ENCODE measurements at places on chromosomes 6 and 20.

DNA sequence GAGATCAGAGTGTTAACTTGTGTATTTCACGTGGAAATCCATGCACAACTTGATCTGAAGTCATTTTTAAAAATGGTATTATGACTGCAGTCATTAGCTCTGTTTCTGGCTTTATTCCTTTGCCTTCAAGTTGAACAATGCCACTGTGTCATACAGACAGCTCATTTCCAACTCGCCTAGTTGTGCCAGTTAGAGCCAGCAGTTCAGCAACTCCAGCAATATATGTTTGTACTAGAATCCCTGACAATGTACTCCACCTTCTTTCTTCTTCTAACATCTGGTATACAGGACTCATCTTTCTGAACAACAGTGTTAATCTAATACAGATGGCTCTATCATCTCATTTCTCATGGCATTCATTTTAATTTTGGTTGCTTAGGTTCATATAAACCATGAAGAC lies 418.3 kb upstream of the POU3F2 start:
- DNase-seq, result no peak

DNA sequence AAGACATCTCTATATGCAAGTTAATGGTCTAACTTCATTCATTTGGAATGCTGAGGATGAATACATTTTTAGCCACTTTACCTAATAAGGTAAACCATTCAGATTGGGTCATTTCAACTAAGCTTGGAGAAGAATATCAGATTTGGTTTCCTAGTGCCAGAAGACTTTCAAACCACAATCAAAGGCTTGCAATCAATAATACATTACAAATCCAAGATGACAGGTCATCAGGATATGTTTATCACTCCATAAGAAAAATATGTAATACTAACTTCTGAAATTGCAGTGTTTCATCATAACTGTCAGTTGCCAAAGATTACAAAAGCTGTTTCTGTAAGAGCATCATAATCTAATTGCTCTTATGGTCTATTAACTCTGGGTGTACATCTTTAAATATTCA lies 654.0 kb downstream of the COL12A1 start:
- DNase-seq, result no peak

- DNase-seq, result no peak
These were observed 152.9 kb downstream of the AKAP7 start for GRCh38 chr6:131288214-131288613.

- no peak for DNase-seq
These were observed 126.4 kb downstream of the LY86 start for GRCh38 chr6:6714953-6715352.

- DNase-seq, result no peak
These were observed 373.5 kb upstream of the BTBD3 start for GRCh38 chr20:11544029-11544678.

- no peak for DNase-seq
These were observed 72.3 kb downstream of the GRM4 start for GRCh38 chr6:34073540-34073939.

DNA sequence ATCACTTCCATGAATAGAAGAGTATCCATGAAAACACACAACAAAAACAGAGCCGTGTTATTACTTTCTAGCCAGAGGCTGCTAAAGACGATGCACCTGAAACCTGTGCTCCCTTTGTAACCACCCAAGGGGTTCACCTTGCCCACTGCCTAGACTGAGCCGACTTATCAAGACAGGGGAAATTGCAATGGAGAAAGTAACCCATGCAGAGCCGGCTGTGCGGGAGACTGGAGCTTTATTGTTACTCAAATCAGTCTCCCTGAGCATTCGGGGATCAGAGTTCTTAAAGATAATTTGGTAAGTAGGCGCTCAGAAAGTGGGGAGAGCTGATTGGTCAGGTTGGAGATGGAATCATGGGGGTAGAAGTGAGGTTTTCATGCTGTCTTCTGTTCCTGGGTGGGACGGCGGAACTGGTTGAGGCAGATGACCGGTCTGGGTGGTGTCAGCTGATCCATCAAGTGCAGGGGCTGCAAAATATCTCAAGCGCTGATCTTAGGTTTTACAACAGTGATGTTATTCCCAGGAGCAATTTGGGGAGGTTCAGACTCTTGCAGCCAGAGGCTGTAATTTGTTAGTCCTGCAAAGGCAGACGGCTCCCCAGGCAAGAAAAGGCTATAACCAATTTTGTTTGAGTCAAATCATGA lies 366.6 kb downstream of the PREX1 start:
- no peak for DNase-seq

DNA sequence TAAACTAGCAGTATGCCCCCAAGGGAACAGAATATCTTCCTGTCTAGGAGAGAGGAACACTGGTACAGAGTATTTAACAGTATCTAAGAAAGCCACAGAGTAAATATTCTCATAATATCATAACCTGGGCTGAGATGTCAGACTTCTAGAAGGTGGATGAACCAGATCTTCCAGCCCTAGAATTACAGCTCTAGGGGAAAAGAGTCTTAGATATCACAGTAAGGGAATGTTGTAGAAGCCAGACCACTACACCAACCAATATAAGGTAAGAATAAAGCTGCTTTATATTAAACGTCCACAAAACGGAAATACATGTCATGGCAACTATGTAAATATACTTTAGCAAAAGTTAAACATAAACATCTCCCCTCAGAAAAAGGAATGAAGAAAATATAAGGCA lies 12.4 kb downstream of the SERINC1 start:
- DNase-seq, result no peak

DNA sequence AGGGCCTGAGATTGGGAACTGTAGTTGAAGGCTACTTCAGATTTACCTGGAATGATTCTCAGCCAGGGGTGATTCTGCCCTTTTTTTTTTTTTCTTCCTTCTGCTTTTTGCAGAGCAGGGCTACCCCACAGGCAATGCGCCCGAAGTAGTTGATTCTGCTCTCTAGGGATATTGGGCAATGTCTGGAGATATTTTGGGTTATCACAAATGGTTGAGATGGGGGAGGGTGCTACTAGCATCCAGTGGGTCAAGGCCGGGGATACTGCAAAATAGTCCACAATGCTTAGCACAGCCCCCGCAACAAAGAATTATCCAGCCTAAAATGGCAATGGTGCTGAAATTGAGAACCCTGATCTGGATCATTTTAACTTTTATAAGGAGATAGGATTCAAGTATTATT lies 71.2 kb upstream of the ZMYND8 start:
- no peak for DNase-seq

DNA sequence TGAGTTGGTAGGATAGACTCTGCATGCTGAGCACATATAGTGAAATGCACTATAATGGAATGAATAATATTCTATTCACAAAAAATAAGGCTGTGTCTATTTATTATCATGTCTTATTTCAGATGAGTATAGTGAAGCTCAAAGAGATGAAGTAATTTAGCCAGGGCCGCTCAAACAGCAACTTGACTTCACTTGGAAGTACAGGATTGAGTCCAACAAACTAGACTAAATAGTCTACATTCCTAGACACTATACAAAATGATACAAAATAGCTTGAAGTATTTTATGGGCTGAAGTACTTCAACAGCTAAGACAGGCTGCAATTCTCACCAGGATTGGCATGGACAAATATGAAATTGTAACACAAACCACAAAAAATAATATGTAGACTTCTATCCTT lies 144.5 kb upstream of the DST start:
- no peak for DNase-seq

DNA sequence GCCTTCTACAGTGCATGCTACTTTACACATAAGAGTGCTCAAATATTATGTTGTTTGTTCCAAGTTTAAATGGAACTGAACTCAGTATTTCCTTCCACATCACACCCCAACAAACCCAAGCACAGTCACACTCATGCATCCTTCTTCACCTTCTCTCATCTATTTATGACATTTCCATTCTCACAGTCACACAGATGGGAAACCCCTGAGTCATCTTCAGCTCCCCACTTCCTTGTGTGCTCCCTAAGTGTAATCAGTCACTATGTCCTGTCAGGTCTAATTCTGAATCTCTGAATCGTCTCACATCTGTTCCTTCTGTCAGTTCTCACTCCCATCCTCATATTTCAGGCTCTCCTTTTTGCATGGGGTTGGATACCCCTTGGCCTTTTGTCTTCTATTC lies 96.0 kb downstream of the RIMS1 start:
- DNase-seq, result no peak

DNA sequence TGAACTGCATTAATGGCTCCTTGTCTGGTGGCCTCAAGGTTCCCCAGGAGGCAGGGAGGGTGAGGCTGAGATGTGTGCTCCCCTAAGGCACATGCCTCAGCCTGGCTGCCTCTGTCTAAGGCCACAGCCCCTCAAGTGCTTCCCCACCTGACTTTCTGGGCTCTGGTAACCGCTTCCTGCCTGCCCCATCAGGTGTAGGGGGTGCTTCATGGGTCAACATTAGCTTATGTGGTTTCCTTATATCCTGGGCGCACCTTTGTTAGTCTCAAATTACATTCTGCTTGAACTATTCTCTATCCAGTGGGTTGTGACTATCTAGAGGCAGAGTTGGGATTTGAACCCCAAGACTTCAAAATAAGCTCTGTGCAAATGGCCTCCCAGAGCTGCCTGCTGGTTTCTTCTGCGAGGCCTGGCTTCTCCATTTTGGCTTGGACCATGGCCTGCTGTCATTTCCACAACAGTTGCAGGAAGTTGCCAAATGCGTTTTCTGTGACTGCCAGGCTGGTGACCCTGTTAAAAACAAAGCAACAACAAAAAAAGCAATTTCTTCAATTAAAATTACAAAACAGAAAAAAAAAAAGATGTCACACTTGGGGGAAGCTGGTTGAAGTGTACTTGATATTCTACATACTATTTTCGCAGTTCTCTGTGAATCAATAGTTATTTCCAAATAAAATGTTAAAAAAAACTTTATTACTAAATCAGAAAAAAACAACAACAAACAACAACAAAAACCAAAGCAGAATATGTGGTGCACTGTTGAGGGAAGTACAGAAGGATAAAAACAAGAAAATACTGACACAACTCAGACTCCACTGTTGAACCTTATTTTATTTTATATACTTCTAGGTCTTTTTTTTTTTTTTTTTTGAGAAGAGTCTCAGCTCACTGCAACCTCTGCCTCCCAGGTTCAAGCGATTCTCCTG lies 20.0 kb upstream of the ZNFX1 start:
- no peak for DNase-seq

GRCh38 chr6:88725111-88725975 lies 238.1 kb downstream of the RNGTT start:
- DNase-seq, result no peak

GRCh38 chr6:136236466-136237293 lies 13.4 kb downstream of the MTFR2 start:
- DNase-seq, result no peak

DNA sequence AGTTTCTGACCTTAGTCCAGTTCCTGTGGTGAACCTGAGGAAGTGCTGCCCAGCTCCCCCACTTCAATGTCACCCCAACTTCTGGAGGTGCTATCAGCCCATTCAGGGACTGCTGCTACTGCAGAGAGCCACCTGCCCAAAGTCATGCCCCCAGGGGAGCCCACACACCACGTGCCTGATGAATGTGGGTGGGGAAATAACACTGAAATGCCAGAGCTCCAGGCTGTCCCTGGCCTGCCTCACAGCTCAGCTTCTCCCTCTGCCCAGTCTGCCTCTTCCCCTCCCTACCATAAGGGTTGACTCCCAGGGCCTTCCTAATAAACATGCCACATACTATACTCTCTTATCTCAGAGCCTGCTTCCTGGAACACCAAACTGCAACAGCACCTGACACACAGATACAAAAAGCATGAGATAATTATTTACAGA lies 276.4 kb upstream of the MOCS1 start:
- no peak for DNase-seq

GRCh38 chr6:134640975-134641429 lies 308.9 kb downstream of the ALDH8A1 start:
- DNase-seq, result peak; percentile 66

- no peak for DNase-seq
These were observed 63.5 kb upstream of the E2F3 start for GRCh38 chr6:20338156-20338555.

GRCh38 chr6:38354905-38355304 lies 284.8 kb downstream of the BTBD9 start:
- DNase-seq, result no peak

DNA sequence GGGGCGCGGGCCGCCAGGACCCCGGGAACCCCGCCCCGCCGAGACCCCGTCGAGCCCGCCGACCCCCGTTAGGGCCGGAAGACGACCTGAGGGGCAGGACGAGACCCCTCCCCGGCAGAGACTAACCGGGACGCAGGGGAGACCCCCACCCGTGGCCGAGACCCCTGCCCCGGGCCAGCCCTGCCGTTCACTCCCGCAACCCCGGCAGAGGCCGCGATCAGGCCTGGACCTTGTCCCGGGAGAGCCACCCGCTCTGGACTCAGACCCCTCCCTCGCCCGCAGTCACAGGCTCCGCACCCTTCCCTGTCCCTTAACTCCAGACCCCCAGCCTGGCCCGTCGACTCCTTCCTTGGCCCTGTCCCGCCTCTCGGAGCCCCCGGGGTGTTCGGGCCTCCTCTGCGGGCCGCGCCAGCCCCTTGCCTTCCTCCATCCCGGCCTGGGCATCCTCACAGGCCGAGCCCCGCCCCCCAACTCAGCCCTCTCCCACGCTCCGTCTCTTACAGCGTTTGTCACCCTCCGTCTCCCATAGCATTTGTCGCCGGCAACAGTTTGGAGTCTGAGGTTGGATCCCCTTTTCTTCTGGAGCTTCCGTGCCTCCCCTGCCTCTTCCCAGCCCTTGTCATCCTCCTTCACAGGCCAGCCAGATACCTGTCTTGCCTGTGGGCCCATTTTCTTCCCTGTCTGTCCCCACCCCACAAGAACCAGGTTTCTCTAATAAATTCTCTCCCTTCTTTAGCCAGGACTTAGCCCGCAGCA lies 569 bp downstream of the TCEA2 start:
- DNase-seq, result no peak

- DNase-seq, result no peak
These were observed 826.9 kb upstream of the EYS start for GRCh38 chr6:66533921-66534404.

DNA sequence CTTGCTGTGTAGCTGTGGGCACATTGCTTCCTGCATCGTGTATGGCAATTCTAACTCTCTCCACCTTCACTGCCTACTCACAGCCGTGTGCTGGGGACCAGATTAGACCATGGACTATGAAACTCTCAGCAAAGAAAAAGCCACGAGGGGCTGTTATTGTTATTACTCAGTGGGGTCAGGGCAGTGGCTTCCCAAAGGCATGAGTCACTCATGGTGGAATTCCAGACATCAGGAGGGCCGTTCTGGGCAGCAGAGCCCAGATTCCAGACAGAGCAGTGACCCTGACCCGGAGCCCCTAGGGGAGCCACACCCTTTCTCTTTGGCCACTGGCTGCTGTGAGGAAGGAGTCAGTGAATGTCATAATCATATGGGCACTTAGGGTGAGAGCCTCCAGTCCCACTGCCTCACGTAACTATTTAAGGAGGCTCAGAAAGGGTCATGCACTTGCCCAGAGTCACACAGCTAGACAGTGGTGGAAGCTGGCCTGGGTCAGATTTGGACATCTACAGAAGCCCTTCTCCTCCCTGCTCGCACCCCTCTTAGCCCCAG lies 22.2 kb upstream of the CCN5 start:
- DNase-seq, result no peak

GRCh38 chr20:47768016-47768824 lies 17.1 kb downstream of the SULF2 start:
- no peak for DNase-seq

GRCh38 chr6:63546697-63547096 lies 25.6 kb upstream of the LOC128125822 start:
- DNase-seq, result no peak

Data from central memory CD4-positive, alpha-beta T cell (primary cell).